ENCODE measurements at places on chromosomes 5 and 9.

DNA sequence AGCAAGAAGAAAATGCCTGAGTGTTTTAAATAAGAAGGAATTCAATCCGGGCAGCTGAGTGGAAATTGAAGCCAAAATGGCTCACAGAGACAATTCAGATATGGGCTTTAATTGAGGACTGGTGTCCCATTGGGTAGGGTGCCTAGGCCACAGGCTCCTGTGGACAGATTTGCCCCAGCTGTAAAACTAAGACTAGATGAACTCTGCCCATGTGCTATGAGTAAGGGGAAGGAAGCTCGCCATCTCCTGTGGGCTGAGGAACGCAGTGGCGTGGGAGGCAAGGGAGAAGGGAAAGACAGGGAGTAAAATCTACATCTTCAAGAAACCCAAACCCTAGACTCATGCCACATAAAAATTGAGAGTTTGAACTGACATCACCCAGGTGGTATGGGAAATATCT is 66.1 kb downstream of the KLHL3 start:
- no peak for DNase-seq

DNA sequence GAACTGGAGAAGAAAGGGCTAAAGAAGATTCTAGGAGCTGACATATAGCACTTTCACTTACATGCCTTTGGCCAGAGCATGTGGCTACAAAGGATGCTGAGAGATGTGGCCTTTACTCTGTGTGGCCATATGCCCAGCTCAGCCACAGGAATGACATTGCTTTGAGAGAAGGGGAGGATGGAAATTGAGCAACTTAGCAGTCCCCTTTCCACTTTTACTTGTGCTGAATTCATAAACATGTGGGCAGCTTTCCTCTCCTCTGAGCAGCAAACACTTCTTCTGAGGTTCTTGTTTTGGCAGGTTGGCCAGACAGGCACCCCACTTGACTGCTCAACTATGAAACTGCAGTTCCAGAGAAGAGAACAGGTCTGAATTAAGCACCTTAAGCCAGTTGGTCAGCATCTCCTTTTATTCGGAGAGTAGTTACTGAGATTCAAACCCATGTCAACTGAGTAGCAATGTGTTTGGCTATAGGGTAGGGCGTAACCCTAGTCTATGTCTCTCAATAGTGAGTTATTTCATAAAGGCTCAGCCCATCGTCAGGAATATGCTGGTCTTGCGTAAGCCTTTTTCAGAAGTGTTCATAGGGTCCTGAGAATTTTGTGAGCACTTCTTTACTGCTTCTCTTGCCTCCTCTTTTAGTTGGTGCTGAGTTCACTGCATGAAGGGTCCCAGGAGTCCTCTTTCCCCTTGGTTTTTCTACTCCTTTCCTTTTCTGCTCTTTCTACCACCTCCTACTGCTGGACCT is 134.5 kb downstream of the PALM2AKAP2 start:
- no peak for DNase-seq

DNA sequence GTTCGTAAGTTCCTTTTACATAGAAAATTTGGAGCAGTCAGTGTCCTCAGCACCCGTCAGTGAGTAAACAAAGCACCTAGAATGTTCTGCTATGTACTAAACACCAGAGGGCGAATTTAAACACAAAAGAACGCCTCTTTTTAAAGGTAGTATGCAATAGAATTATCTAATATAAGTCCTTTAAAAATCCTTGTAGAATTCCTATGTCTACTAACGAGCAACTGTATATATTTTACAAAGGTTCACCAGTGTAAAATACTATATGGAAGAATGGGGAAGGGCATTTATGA is 499 bp upstream of the TMEM232 start:
- DNase-seq, result no peak

- DNase-seq, result no peak
Observed at GRCh38 chr5:97078958-97079743, 63.3 kb downstream of the LIX1 start.

DNA sequence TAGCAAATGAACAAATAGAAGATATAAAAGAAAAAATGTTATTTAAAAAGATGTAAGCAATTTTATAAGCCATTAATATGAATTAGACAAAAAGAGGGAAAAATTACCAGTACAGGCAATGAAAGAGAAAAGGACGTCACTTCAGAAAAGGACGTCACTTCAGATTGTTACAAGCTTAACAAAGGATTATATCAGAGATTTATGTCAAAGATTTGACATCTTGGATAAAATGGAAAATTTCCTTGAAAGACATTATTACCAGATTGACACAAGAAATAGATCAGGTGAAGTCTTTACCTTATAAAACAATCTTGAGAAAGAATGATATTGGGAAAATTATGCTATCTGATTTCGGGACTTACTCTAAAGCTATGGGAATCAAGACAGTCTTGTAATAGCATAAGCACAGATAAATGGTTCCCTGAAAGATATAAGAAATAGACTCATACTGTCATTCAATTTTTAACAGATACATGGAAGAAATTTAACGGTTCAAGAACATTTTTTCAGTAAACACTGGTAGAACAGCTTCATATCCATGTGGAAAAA is 625.4 kb upstream of the EDIL3 start:
- DNase-seq, result no peak

- DNase-seq, result peak; percentile 58
Observed at GRCh38 chr9:132235894-132236661, 74.2 kb downstream of the NTNG2 start.

Measured in DMS79 treated with DMSO at 0.1 percent for 48 hours (cell line).